Activated CD4-positive, CD25-positive, alpha-beta regulatory T cell treated with anti-CD3 and anti-CD28 coated beads, Interleukin-2, amount 50 U/mL, for 24 hours (primary cell): ENCODE measurements at places on chromosomes 1 and 21.
A peak's percentile ranks its signal among the peaks of the same experiment; 100 is the strongest.

GRCh38 chr1:99228153-99228552 lies 36.1 kb upstream of the PLPPR4 start:
- no peak for ATAC-seq

GRCh38 chr1:8905582-8906191 lies 27.2 kb upstream of the ENO1 start:
- ATAC-seq: no peak

- no peak for ATAC-seq
Observed at GRCh38 chr21:21210552-21210951, 212.3 kb downstream of the NCAM2 start.

DNA sequence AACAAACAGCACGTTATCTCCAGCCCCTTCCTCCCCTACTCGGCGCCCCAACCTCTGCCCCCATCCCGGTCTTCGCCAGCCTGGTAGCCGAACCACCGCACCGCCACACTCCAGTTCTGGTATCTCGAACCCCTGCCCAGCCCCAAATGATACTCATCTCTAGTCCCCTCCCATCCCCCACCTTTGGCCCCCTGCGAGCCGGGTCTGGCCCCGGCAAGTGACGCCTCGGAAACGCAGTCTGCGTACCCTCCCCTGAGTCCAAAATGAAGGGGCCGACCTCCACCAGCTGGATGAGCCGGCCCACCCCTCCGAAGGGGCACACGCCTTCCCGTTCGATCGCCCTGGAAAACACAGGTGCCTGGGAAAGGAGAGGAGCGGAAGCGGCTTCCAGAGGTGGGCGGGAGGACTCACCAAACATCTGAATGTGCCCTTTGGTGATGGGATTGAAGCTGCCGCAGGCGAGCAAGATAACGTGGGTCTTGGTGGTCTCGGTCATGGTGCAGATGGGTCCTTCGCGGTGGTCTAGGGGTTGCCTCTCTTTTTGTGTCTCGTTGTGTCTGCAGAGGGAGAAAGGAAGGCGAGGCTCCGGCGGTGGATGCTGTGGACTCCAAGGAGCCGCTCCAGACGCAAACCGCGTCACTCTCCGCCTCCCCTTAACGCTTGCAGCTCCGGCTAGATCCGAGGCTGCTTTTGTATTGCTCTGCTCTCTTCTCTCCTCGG lies at the start of gene NMNAT2:
TSS of gene NMNAT2 (minus strand) at position 609 of the 720 bp plus-strand sequence. CDS start at position 496, 113 bp downstream.
- ATAC-seq: no peak

DNA sequence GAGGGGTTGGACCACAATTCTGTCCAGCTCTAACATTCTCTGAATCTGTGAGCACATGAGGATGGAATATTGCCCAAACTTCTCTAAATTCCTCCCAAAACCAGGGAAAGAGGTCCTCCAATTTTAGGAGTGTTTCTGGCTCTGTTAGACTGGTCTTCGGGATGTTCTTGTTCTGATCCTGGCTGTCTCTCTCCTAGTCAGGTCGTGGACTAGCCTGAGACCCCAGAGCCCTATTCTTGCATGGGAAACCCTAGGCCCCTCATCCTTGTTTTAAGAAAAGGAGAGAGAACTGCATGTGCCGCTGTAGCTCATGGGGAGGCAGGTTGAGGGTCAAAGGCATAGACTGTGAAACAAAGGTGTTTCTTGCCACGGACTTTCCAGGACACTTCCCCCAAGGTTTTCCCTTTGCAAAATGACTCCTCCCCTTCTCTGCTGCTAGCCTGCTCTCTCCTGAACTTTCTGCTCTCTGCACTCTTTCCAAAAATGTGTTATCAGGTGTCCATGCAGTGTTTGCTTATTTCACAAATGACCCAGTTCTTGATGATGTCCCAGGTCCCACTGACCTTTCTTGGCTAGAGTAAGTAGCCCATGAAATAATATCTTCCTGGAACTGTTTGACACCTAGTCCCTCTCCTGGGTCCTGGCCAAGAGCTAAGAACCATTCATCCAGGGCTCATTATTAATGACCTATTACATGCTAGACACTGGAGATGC lies 29.3 kb upstream of the RD3 start:
- no peak for ATAC-seq

GRCh38 chr1:113780374-113781146 lies 21.3 kb upstream of the PHTF1 start:
- ATAC-seq: no peak

- no peak for ATAC-seq
Observed at GRCh38 chr1:208029381-208030287, 118.7 kb upstream of the CD34 start.

DNA sequence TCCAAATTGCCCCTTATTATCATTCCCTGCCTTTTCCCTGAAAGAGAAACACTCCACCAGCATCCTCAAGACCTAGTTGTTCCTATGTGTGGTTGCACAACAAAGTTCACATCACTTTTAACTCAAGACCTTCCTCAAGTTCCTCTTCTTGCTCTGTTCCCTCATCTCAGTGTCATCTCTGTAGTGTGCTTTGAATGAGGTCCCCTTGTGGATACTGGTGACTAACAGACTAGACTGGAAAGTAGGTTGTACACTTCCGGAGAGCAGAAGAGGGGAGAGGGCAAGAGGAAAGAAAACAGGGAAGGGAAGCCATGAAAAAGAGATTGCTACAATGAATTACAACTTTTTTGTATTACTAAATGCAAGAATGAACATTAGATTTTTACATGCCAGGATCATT lies 853.8 kb downstream of the USP25 start:
- ATAC-seq: no peak

GRCh38 chr1:8239306-8240023 lies 78.4 kb upstream of the SLC45A1 start:
- no peak for ATAC-seq

DNA sequence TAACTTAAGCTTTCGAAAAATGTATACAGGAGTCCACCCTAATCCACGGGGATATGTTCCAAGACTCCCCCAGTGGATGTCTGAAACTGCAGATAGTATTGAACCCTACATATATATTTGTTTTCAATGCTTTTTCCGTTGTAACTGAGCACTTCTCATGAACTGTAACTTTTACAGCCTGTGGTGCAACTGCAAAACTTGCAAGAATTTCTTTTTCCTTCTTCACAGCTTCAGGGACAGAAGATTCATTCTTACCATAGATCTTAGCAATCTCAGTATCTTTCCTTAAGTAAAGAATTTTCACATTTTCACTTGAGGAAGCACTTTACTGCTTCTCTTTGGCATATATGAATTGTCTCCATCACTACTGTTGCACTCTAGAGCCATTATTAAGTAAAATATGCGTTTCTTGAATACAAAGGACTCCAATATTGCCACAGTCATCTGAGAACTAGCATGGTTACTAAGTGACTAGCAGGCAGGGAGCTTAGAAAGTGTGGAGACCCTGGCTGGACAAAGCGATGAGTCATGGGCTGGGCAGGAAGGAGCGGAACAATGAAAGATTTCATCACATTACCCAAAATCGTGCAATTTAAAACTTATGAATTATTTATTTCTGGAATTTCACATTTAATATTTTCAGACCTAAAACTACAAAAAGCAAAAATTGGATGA lies 14.1 kb downstream of the DPYD start:
- ATAC-seq: no peak

GRCh38 chr1:39639305-39640130 lies at the start of gene HEYL:
TSS of gene HEYL (minus strand) at chr1:39639643. CDS start at chr1:39639625, 18 bp downstream.
- peak; percentile 81 for ATAC-seq

DNA sequence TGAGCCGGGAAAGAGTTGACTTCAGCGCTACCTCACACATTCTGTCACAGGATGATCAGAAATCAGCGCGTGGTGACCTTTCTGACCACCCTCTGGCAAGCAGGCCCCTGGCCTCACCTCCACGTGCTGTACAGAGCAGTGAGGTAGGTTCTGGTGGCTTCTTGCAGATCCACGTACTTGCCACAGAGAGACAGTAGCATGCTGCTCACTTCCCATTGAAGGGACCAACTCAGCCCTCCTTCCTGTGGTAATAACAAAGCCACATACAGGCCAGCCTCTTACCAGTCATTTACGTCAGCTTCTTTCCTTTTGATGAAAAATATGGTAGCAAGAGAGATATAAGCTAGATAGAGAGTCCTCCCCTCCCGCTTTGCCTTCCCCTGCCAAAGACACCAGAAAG lies 200.7 kb downstream of the CHRM3 start:
- peak; percentile 58 for ATAC-seq

- ATAC-seq: peak; percentile 95
Observed at GRCh38 chr1:154791292-154792166, 78.6 kb downstream of the KCNN3 start.

- ATAC-seq: peak; percentile 86
Observed at GRCh38 chr1:21607549-21608529, 61.3 kb downstream of the RAP1GAP start.

DNA sequence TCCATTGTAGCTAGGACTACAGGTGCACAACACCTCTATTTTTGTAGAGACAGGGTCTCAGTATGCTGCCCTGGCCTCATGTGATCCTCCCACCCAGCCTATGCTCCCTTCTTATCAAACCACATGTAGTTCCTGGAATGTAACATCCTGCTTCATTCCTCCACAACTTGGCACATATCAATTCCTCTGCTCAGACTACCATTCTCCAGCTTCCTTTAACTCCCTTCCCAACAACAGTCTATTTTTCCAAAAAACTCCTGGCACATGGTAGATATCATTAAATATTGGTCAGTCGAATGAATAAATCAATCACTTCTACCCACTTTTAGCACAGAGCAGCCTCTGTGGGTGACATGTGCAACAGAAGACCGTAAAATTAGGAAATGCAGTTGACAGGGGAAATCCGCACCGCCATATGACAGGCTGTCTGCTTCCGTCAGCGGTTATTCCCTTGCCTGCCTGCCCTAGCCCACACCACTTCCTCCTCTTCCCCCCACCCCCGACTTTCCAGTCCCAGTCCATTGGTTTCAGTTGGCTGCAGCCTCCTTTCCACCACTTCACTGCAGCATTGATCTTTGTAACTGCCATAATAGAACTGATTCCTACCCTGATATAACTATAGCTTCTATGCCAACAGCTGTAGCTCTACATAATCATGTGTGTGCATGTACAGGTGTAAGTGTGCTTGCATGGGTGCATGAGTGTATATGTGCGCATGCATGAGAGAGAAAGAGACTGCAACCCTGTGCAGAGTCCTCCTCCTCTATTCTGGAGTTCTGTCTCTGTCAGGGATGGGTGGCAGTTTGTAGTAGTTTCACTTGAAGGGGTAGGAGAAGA lies 6.8 kb upstream of the AKR1A1 start:
- peak; percentile 87 for ATAC-seq

DNA sequence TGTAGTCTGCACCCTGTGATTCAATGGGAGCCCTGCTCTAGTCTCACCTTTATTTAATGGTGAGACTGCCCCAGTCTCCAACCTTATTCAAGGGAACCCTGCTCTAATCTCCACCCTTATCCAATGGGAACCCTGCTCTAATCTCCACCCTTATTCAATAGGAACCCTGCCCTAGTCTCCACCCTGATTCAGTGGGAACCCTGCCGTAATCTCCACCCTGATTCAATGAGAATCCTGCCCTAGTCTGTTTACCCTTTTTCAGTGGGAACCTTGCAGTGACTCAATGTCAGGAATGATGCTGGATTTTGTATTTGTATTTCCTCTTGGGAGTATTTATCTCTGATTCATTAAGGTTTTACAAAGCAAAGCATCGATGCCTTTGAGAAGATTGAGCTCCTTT lies 39.5 kb downstream of the TRPM2 start:
- ATAC-seq: no peak

- no peak for ATAC-seq
Observed at GRCh38 chr1:113855630-113856400, 15.7 kb downstream of the PTPN22 start.

GRCh38 chr1:75794382-75794781 lies 2.3 kb upstream of the MSH4 start:
- ATAC-seq: no peak

- no peak for ATAC-seq
Observed at GRCh38 chr1:167720965-167721616, 691 bp upstream of the MPZL1 start.

- no peak for ATAC-seq
Observed at GRCh38 chr1:204587621-204588020, 71.4 kb downstream of the MDM4 start.

DNA sequence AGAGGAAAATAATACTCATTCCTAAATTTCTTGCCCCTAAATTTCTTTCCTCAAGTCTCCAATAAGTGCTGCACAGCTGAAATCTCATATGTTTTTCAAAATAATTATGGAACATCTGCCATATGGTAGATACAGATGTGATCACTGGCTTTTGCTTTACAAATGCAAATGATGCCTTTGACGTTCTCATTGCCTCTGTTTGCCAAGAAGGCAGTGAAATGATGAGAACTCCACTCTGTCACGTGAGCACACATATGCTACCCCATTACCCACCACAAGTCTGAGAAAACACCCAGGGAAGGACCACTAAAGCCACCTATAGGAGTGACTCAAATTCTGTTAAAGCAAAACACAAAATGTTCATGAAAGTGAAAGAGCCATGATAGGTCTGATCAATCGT lies 43.9 kb downstream of the DSCAM start:
- ATAC-seq: no peak

GRCh38 chr1:53620061-53620855 lies 118.7 kb downstream of the GLIS1 start:
- ATAC-seq: no peak

DNA sequence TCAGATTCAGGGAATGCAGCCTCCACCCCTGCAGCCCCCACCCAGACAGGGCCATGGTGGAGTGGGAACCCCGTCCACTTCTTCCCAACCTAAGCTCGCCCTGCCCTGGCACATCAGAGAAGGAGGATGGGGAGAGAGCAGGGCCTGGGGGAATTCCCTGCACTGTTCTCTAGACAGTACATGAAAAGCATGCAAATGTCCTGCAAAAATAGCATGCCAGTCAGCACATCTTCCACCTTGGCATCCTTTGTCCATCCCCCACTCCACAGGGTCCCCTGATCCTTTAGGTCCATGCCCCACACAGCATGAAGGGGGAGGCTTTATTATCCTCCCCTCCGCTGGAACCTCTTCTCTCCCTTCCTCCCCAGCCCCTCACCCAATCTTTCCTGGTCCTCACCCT lies 35.0 kb upstream of the RD3 start:
- ATAC-seq: peak; percentile 53

- peak; percentile 25 for ATAC-seq
Observed at GRCh38 chr1:2411801-2412394, 466 bp downstream of the PEX10 start.

DNA sequence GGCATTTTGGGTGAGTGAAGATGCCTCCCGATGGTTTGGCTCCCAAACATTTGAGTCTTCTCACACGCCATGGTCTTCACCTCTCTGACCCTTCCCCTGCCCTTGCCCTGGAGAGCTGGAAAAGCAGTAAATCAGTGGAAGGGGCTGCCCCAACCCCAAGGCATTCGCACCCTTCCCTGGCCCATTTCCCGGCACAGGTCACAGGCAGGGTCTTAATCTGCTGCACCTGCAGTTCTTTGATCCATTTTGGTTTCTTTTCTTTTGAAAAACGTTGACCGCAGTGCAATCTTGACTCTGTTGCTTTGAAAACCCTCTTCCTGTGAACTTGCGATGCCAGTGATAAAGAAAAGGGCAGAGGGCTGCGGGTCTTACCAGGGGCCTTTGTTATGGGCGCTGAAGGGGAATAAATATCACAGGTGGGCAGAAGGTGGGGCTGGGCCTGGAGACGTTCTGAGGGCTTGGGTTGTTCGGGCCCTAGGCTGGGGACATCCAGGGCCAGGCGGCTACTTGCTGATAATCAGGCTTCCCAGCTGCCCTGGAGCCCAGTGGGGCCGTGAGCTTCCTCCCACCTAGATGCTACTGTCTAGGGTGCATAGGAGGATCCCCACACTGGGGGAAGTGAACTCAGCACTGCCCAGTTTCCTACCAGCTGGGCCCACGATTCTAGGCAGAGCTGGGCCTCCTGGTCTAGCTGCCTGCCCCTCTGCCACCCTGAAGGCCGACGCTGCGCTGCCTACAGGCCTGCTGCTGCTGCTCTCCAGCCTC lies 38.6 kb upstream of the EPS8L3 start:
- ATAC-seq: peak; percentile 81

- ATAC-seq: no peak
Observed at GRCh38 chr1:74586253-74586897, 74.0 kb upstream of the LRRC53 start.
